Right renal cortex interstitium (tissue), 3 donors: ENCODE measurements at places on chromosomes 4 and X. TPM values are rescaled to one million over a fixed set of nuclear protein-coding genes. Genes with fewer than 3 reads are reported as not detected.

DNA sequence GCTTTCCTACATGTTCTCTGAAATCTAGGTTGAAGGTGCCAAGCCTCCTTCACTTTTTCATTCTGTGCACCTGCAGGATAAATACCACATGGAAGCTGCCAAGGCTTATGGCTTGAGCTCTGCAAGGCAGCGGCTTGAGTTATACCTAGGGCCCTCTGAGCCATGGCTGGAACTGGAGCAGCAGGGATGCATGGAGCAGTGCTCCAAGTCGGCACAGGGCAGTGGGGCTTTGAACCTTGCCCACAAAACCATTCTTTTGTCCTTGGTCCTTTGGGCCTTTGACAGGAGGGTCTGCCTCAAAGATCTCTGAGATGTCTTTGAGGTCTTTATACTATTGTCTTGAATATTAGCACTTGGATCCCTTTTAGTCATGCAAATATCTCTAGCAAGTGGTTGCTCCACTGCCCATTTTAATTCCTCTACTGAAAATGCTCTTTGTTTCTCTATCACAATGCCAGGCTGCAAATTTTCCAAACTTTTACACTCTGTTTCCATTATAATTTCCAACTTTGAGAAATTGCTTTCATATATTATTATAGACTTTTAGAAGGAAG is 536.2 kb upstream of the KLHL4 start:
- no peak for DNase-seq

DNA sequence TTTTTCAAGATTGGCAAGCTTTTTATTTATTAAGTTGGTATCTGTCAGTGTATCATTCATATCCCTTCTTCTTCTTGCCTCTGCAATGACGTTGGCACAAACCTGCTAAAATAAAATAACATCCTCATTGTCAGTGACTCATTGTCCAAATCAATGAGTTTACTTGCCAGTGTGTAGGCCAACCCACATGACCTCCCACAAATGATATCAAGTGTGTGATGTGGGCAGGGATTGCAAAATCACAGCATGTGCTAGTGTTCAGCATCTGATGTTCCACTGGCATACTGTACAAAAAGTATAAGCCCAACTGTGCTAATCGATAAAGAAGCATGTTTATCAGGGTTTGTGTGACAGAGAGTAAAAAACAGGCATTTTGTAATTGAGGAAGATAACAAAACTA is 25.5 kb downstream of the GPAT3 start:
- no peak for DNase-seq

- no peak for DNase-seq
These were observed 6.1 kb upstream of the BOD1L1 start for GRCh38 chr4:13633671-13634070.

The XAGE3 gene
- not detected for polyA plus RNA-seq

The NEUROG2 gene
- polyA plus RNA-seq: not detected
